ENCODE measurements at places on chromosomes 12 and 14.

- no peak for DNase-seq
Observed at GRCh38 chr12:76268267-76268666, 79.9 kb downstream of the BBS10 start.

DNA sequence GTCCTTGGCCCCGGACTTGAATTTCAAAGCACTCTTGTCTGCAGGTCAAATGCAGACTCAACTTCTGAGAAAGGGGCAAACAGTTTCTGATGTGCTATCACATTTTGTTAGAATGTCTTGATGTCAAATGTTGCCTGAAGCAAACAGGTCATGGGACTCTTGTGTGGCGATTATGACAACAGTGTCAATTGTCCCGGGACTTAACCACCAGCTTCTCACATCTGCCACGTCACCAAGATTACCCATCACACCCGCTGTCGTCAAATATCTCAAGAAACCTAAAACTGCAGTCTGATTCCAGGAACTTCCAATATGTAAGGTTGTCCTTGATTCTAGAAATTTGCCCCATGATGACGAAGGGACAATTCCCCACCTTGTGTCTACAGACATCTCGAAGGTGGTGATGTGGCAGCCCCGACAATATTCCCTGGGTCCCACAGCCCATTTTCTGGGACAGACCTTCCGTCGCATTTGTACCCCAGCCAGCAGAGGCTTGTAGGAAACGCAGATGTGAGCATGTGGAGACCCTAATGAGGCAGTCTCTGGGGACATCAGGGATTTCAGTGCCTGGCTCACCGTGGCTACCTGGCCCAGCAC lies 21.3 kb downstream of the LRTM2 start:
- DNase-seq: peak; percentile 50

- no peak for DNase-seq
Observed at GRCh38 chr12:109082751-109083150, 10.5 kb downstream of the ALKBH2 start.

DNA sequence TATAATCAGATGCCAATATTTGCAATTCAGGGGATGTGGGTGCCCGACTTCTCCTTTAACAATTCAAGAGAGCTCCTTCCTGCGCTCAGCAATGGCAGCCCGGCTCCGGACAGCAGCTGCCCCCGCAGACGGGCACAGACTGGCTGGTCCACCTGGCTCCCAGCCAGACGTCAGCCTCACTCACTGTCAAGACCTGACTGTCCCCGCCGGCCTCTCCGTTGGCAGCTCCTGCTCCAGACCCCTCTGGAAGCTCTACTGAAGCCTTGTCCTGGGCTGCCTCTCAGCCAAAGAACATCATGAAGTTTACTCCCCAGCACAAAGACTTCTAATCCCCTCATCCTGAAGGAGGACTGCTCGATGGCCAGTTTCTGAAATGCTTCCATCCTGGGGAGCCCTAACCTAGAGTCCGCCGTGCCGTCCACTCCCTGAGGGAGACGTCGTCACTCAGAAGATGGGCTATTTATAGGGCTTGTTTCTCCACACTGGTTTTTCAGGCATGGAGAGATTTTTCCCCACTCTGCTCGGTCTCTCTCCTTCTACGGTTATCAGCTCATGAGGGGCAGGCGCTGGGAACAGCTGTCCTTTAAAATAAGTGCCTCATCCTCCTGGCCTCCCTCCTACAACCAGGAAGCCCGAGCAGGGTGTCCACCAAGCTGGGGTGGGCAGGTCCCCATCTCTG lies 126.2 kb downstream of the RFLNA start:
- no peak for DNase-seq

- no peak for DNase-seq
Observed at GRCh38 chr12:75087654-75088053, 122.0 kb downstream of the KCNC2 start.

GRCh38 chr14:83356080-83356479 lies 1822.4 kb upstream of the SEL1L start:
- no peak for DNase-seq

DNA sequence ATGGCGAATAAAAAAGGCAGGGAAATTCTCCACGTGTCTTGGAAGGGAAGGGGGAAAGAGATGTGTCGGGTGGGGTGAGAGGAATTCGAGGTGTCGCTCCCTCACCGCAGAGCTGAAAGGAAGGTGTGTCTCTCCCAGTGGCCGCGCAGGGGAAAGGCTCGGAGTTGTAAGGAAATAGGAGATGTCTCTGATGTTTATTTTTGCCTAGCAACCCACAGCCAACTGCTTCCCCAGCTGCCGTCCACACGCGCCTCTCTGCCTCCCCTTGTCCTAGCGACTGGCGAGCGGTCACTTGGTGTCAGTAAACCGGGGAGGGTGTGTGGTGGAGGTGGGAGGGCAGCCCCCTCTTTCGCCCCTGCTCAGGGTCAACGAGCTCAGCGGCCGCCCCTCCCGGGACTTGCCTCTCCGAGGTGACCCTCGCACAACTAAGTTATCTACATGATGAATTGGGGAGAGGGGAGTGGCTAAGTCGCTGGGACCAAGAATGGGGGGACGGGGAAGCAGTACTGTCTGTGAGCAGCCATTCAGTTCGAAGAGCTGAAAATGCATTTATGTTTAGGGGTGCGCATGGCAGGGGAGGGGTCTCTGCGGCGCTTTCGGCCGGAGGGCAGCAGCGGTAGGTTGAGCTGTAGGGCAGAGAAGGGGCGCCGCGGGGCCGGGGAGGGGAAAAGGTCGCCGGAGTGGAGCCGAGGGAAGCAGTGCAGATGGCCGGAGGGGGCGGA lies 585 bp upstream of the DYRK2 start:
- peak; percentile 82 for DNase-seq

GRCh38 chr12:53940443-53941014 lies 1.9 kb downstream of the HOXC13 start:
- DNase-seq: no peak

DNA sequence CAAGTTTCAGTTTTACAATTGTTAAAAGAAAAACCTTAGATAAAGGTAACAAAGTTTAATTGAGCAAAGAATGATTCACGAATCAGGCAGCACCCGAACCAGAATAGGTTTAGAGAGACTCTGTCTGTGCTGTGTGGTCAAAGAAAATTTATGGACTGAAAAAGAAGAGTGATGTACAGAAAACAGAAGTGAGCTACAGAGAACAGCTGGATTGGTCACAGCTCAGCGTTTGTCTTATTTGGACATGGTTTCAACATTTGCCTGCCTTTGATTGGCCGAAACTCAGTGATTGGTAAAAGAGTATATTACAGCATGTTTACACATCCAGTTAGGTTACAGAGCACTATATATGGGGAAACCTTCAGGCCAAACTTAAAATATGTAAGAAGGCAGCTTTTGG lies 703.2 kb upstream of the STXBP6 start:
- DNase-seq: no peak

- DNase-seq: no peak
Observed at GRCh38 chr14:65496178-65496993, 83.9 kb downstream of the FUT8 start.

GRCh38 chr12:49264466-49264872 lies 413 bp upstream of the TUBA1C start:
- DNase-seq: no peak

- no peak for DNase-seq
Observed at GRCh38 chr14:28767853-28768741, 1.5 kb downstream of the FOXG1 start.

DNA sequence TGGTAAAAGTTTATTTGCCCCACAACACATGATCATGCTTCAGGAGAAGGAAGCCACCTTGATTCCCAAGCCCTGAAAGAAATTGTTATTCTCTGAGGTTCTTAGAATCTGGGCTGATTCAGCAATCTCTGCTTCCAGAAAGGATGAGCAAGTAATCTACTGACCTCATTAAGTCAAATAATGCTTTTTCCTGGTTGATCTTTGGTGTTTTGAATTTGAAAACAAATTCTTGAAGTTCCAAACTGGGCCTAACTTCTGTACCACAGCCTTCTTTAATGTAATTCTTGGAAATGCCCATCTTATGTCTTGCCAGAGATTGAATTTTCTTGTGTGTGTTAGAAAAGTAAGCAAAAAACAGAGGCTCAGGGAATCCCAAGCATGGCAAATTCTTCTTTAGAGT lies 319.2 kb upstream of the DDHD1 start:
- no peak for DNase-seq

DNA sequence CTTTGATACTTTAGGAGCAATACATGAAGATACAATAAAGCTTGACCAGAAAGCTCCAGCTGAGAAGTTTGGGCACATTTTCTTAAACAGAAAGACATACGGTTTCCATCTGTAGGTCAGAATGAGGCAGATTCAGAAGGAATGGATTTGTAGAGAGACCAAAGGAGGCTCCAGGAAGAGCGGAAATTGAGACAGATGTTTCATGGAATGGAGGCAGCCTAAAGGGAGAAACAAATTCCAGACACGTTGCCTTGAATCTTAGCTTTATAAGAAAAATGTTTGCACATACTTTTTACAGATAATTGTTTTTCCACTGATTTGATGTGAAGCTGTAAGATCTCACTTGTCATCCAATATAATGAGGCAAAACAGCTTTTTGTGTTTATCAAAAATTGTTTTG lies 24.8 kb downstream of the EPYC start:
- DNase-seq: no peak

- DNase-seq: no peak
Observed at GRCh38 chr12:76420222-76420621, 72.0 kb upstream of the BBS10 start.

GRCh38 chr14:74614508-74615495 lies 2.8 kb upstream of the LTBP2 start:
- no peak for DNase-seq

- no peak for DNase-seq
Observed at GRCh38 chr12:39401459-39401858, 41.5 kb downstream of the KIF21A start.

- no peak for DNase-seq
Observed at GRCh38 chr14:26401179-26401968, 196.5 kb downstream of the NOVA1 start.

- DNase-seq: no peak
Observed at GRCh38 chr12:33825986-33826602, 196.2 kb upstream of the ALG10 start.

DNA sequence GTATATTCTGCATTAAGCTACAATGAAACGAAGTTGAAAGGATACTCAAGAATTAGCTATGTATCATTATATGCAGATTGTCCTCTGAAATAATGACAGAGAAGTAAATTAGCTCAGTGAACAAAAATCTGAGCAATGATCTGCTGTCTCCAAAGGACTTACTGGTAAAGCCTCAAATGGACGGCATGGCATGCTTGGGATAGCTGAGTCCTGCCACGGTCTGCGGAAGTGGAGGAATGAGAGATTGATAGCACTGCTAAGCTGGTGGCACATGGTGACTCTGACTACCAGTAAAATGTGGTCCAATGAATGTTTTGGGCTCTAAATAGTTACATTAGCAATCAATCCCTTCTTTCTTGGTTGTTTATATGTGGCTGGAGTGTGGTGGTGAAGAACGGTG lies 3.7 kb upstream of the DENND5B start:
- DNase-seq: no peak

DNA sequence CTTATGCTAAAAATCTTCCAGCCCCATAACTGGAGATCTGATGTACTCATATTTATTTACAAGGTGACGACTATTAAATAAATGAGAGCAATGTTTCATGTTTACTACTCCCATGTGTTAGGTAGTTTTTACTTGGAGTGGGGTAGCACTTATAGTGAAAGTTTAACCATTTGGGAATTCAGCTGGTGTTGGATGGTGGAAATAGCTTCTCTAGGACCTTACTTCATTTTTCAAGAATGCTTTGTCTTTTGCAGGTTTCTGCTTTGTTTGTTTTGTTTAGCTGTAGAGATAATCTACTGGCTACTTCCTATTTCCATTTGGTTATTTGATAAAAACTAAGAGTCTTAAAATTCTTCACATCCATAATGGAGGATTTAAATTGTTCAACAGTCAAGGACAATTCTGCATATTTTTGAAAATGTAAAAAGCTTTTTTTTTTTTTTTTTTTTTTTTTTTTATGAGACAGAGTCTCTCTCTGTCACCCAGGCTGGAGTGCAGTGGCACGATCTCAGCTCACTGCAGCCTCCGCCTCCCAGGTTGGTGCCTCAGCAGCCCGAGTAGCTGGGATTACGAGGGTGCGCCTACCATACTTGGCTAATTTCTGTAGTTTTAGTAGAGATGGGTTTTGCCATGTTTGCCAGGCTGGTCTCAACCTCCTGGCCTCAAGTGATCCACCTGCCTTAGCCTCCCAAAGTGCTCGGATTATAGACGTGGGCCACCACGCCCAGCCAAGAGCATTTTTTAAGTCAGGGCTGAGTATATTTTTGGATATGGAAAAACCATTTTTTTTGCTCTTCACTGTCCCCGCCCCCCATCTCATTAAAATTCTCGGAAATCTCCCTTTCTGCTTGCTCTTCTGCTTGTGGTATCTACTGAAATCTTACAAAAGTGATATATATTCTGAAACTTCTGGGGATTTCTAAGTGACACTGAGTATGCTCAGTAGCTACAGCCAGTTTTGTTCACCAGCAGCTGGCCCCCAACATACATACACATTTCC lies 1.4 kb upstream of the ABCD2 start:
- no peak for DNase-seq

DNA sequence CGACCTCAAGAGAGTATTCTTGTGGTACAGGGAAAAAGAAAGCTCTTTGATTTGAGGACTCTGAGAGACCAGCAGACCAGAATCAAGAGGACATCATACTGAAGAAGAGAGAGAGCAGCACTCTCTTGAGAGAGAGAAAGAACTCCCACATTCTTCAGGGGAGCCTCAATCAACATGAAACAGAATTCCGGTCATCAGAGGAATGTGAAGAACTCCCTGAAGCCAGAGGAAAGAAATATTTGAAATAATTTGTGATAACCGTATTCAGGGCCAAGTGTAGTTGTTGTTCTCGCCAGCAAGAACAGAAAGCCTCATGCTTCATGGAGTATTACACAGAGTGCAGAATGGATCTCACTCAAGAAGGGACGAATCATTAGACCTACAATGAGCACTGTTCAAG lies 363.8 kb upstream of the TMEM132C start:
- no peak for DNase-seq

Data from sciatic nerve (tissue), 2 donors.